ENCODE measurements at places on chromosomes 2 and 18.
A peak's percentile ranks its signal among the peaks of the same experiment; 100 is the strongest.

DNA sequence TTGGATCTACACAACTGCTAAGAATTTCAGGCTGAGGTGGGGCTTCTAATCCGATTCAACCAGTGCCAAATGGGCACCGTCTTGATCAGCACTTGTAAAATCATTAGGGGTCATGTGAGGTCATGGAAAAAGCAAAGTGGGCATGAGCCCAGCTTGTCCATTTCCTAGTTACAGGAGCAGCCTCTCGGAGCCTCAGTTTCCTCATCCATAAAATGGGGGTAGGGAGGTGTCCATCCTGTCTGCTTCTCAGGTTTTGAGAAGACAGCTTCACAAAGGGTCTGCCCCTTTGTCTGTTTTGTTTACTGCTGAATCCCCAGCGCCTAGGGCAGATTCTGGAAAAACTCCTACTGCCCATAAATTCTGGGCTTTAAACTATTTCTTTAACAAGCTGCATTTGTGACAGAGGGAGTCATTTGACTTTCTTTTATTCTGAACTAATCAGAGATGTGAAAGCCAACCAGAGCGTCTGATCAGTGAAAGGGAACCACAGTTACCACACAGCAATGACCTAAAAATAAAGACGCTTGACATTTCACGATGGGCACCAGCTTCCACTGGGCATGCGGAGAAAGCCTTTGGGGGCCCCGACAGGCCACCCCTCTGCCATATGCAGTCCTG is 38.9 kb downstream of the DNMT3A start:
- DNase-seq = no peak

DNA sequence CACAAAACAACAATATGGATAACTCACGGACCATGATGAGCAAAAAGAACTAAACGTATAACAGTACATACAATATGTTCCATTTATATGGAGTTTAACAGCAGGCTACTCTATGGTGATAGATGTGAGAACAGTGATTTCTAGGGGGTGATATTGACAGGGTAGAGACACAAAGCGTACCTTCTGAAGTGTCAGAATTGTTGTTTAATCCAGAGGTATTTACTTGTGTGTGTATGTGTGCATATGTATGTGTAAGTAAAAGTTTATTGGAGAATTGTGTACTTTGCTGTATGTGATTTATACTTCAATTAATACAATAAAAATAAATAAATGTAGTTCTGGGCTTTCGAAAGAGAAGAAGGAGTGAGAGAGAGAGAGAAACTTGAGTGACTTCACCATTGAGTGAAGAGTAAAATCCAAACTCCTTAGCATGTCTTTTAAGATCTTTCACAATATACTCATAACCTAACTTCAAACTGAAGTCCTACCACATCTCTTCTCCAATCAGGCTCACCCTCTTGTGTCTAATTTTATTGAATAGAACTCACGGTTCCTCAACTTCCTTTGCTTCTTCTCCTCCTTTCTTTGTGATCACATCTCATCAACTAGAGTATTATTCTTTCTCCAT is 126.0 kb upstream of the KLF7 start:
- no peak for DNase-seq

DNA sequence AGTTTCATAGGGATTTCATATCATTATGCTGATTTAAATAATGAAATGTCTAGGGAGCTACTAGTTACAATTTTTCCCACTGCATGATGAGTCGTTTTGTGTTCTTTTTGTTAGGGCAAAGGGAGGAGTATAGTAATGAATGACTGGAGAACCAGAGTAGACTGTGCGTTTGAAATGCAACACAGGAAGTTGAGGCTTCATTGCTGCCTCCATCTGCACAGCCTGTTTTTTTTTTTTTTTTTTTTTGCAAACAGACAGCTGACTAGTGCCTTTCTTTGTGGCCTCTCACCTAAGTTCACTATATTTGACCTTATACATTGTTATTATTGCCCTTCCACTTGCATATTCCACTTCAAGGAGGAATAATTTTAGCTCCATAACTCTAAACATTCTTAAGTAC is 286.7 kb upstream of the LRRTM1 start:
- no peak for DNase-seq

- DNase-seq = peak; percentile 30
Observed at GRCh38 chr2:73033766-73034381, 37.6 kb downstream of the SFXN5 start.

- DNase-seq = no peak
Observed at GRCh38 chr2:26449278-26450030, 28.5 kb downstream of the OTOF start.

Data from hematopoietic multipotent progenitor cell treated with erythropoietin and hydrocortisone succinate and interleukin-3 and kit ligand, for 4 days (in vitro differentiated cells).